ENCODE measurements at places on chromosomes 5 and 9.

- no peak for DNase-seq
These were observed 7.3 kb downstream of the GRK6 start for GRCh38 chr5:177433658-177434217.

GRCh38 chr9:8011974-8012373 is 212.4 kb upstream of the DMAC1 start:
- DNase-seq, result no peak

- peak; percentile 51 for DNase-seq
These were observed 264.0 kb downstream of the EPB41L4A start for GRCh38 chr5:112154940-112155686.

DNA sequence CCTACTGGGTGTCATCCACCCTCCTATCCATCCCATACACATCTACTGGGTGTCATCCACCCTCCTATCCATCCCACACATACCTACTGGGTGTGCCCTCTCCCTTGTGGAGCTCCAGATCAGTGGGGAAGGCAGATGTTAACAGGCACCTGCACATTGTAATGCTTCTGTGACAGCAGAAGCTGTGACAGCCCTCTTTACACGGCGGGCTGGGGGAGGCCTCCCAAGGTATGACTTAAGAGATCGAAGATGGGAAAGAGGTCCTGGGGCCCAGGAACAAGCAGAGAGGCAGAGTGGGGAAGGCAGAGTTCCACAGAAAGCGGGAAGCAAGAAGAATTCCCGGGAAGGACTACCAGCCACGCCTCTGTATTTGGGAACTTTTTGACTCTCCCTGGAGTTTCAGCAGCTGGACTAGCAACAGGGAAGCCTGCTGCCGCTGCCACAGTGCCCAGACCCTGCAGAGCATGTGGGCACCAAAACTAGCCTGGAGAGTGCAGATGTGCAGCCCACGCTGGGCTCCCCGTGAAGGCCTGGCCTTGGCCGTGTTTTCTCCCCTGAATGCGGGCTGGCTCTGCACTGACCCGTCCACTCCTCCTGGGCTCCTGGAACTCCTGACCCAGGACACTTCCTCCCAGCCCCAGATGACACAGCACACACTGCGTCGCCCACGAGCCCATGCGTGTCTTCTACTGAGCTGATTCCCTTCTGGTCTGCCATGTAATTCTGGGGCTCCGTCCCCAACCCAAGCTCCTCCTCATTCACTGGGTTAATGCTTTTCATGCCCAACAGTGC is 9.3 kb downstream of the TOR1A start:
- no peak for DNase-seq

DNA sequence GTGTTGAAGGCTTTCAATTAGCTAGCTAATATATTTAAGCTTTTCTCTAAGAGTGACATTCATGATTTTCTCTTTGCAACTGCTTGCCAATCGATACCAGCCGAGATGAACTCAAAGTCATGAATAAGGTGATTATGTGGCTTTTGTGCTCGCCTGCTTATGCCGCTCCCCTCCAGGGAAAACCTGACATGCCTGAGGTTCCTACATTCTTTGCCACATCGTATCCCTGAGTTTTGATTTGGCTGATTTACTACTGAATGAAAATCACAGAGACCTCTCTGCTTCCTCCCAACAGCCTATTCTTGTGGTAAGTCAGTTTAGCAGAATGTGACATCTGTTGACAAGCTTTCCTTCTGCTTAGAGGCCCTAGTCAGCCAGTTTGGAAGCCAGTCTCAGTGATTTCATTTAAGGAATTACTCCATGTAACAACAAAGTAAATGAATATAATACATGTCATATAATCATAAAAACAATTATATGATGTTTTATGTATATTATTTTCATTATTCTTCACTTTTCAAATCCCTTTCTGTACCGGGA is 513.4 kb downstream of the CSNK1G3 start:
- no peak for DNase-seq

GRCh38 chr5:9947225-9947714 is 302.4 kb downstream of the ATPSCKMT start:
- peak; percentile 42 for DNase-seq

GRCh38 chr5:154042766-154043165 is 4.0 kb downstream of the MFAP3 start:
- DNase-seq, result no peak

DNA sequence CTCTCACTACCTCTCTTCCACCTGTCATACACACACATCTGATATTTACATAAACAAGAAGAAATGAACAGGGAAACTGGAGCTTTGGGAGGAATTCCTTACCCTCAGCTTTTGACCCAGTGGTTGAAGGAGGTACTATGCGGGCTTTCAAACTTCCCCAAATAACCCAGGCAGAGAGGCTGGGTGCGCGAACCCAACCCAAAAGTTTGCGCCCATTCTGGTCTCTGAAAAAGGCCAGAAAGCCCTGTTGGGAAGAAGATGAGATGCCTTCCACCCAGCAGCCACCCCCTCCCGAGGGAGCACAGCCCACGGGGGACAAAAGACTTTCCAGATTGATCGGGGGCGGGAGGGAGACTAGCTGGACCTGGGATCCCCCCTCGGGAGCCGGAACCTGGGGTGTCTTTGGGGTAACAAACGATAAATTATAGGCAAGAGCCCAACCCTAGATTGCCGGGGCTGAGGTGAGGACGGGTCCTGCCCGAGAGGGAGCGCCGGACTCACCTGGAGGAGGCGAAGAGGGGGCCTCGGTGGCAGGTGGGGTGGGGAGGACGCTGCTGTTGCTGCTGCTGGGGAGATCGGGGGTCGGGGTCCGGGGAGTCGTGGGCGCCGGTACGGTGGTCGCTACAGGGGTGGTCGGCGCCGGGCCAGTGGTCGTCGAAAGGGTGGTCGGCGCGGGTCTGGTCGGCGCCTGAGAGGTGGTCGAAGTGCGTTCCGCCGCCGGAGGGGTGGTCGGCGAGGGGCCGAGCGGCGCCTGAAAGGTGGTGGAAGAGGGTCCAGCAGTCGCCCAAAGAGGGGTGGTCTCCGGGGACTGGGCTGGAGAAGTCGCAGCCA is 798 bp downstream of the MEGF9 start:
- no peak for DNase-seq

GRCh38 chr9:92308893-92309292 is 15.4 kb upstream of the IARS1 start:
- no peak for DNase-seq

DNA sequence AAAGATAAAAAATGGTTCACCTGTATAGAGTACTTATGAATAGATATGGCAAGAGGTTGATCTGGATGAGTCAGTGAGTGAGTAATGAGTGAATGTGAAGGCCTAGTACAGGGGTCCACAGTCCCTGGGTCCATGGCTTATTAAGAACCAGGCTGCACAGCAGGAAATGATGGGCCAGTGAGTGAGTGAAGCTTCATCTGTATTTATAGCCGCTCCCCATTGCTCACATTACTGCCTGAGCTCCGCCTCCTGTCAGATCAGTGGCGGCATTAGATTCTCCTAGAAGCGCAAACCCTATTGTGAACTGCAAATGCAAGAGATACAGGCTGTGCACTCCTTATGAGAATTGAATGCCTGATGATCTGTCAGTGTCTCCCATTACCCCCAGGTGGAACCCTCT is 307.7 kb upstream of the ZNF608 start:
- DNase-seq, result peak; percentile 68

DNA sequence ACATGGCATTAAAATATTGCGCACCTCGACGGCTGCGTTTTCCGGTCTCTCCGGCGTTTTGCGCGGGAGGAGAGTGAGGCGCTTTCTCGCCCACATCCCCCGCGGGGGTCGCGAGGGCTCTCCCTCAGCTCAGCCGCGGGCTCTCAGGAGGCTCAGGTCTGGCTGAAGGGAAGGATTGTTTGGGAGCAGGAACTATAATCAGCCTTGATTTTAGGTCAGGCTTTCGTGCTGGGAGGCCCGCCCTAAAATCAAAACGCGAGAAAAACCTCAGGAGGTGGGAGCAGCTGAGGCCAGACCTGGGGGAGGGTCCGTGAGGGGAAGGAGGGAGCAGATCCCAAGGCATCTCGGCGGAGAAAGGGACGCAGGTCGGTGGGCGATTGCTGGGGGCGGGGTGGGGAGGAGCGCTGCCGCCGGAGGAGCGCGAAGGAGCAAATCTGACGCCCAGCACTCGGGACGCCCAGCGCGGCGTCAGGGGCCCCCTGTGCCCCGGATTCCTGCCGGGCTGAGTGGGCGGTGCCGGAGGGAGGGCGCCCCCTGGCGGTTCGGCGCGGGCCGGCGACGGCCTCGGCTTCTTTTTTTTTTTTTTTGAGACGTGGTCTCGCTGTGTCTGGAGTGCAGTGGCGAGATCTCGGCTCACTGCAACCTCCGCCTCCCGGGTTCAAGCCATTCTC is 18.7 kb upstream of the RNF130 start:
- peak; percentile 48 for DNase-seq

GRCh38 chr9:14066032-14066431 is 247.9 kb downstream of the NFIB start:
- no peak for DNase-seq

DNA sequence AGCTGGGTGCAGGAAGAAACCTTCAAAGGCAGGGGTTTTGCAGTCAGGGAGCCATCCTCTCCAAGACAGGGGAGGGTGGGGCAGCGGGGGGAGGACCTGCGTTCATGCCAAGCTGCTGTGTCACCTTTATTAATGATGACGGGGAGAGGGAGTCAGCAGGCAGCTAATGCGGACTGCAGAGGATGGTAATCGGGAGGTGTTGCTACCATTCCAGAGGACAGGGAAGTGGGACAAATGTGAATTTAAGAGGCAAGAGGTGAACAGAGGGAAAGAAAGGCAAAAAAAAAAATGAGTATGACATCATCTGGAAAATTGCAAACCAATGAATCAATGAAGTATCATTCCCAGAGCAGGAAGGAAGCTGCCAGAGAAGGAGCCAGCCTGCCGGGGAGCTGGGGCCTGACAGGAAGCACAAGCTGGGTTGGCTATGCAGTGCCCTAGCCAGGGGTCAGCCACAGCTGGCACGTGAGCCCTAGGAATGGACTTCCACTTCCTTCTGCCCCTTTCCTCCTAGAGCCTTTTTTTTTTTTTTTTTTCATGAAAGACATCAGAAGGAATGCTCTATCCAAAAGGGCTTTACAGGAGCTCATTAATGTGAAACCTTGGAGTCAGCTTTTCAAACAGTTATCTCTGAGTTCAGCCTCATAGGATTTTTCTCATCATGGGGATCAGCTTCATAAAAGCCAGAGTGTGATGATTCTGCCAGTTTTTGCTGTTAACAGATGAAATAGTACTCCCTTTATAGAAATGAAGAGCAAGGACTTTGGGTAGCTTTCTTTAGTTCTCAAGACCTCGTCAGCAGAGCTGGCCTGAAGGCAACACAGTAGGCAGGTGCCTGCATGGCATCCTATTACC is 9.2 kb downstream of the INSYN2B start:
- DNase-seq, result peak; percentile 91

DNA sequence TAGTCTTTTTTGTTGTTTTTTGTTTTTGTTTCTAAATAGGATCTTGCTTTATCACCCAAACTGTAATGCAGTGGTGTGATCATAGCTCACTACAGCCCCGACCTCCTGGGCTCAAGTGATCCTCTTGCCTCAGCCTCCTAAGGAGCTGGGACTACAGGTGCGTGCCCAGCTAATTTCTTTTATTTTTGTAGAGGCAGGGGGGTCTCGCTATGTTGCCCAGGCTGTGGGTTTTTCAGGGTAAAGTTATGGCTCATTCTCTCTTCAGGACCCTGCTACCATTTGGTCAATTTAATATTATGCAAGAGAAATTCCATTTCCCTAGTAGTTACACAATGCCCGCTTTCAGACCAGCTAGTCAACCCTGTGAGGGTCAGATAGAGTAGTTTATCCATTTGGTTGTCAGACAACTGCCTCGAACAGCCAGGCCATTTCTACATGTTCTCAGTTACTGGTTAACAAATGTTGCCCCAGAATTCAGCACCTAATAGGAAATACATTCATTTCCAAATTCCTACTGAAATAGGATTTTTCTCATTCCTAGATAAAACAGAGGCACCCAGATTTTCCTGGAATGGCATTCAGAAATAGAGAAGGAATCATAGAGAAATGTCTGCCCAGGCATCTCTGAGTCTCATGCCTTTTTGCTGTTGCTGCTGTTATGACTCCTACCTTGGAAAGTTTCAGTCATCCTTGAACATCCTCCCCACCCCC is 6.4 kb upstream of the GLIS3 start:
- no peak for DNase-seq

GRCh38 chr5:143045062-143045461 is 274.9 kb downstream of the ARHGAP26 start:
- no peak for DNase-seq

GRCh38 chr9:38439291-38439915 is 15.1 kb upstream of the IGFBPL1 start:
- no peak for DNase-seq

GRCh38 chr5:44663991-44664710 is 144.6 kb upstream of the MRPS30 start:
- no peak for DNase-seq

DNA sequence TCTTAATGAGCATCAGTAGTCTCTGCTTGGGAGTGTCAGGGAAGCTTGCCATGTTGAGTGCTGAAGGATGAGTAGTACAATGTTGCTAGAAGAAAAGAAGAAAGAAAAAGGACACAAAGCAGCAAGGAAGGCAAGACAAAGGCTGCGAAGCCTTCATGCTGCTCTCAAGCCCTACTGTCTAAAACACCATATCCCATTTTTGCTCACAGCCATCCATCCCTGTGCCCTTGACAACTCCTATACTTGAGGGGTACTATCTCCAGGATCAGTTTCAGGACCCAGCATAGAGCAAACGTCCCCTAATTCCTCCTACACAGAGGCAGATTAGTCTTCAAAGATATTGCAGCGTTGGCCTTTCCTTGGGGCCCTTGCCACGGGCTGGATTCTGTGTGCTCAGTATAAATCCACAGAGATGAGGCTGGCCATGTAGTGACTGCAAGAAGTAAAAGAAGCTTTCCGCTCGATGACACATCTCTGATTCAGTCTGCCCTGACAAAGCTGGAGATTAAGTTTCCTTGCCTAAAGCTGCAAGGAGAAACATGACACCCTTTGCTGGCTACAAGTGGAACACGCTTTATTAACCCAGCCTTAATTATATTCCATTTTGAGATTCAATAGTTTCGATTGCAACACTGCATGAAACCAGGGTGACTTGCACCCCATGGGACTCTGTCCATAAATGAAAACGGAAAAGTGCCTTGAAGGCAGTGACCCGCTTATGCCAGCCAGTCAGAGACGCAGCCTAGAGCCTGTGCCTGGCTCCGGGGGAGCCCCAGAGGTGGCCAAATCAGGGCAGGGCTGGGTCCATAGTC is 304.6 kb downstream of the ACTL7B start:
- peak; percentile 98 for DNase-seq

GRCh38 chr5:96288166-96288844 is 144.7 kb downstream of the PCSK1 start:
- no peak for DNase-seq

DNA sequence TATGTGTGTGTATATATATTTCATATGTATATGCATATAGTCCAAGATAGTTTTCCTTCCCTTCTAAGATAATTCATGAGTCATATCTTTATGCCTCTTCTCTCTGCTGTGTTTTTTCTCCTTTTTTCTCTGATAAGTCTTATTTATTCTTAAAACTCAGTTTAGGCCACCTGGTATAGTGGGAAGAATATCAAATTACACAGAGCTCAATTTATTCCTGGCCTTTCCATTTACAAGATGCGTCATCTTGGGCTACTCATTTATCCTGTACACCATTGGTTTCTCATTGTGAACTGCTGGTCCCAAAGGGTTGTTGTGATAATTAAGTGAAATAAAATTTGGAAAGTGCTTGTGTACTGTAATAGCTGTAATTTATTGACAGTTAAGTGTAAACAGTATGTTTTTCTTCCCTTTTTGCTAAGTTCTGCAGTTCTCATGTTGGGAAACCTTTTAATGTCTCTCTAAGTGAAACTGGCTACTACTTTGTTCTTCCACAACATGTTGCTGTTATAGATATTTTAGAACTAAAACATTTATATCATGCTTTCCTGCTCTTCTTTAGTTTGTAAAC is 19.4 kb downstream of the CCDC171 start:
- DNase-seq, result no peak

GRCh38 chr5:119071561-119071995 is 691 bp downstream of the DMXL1 start:
- DNase-seq, result no peak
